ENCODE measurements at places on chromosomes 2 and 18.

DNA sequence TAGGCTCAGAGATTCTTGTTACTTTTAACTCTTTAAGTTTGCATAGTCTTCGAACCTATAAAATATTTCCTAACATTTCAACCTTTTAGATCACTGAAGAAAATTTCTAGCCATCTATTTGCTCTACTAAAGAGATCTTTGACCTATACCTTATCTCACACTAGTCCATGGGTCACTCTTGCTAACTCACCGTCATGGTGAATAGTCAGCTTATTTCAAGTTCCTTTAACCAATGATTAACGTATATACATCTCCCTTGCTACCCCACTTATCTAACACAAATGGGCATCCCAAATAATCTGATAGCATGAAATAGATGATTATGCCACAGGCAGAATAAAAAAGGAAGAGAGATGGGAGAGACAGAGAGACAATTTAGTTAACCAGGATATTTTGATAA is 303.1 kb downstream of the GPD2 start:
- no peak for DNase-seq

GRCh38 chr18:50374220-50374752 is 560 bp upstream of the SKA1 start:
- no peak for DNase-seq

- DNase-seq: no peak
Measured at GRCh38 chr2:68709421-68709911, 25.1 kb upstream of the ARHGAP25 start.

- no peak for DNase-seq
Measured at GRCh38 chr18:9104244-9104901, 1.9 kb downstream of the NDUFV2 start.

- DNase-seq: no peak
Measured at GRCh38 chr18:22186484-22186971, 17.1 kb downstream of the GATA6 start.

DNA sequence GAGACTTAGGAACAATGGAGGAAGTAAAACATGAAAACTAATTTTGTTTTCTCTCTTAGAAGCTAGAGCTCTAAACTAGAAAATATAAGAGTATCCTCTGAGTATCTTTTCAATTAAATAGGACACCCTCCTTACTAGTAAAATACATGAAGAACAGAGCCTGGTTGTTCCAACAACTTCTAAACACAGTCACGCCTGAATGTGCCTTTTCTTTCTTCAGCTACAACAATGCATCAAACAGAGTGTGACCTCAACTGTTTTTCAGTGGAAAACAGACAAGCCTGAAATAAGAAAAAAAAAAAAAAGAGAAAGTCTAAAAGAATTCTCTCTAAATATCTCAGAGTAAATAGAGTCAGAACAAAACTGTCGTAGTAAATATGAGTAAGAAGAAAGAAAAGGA is 928.8 kb downstream of the CNTNAP5 start:
- DNase-seq: no peak

DNA sequence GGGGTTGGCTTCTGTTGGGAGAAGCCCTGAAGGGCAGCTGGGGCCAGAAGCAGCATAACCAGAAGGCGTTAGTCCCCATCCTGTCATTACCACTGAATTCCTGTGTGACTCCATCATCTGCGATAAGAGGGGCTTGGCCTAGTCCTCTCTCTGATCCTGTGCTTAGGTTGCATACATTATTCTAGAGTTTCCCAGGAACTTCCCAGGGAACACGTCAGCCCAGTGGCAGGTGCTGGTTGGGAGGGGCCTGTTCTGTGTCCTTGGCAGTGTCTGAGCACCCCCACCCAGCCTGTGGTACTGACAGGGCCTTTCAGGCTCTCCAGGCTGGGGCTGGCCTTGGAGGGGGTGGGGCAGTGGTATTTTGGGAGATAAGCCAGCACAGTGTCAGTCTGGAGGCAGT is 4.5 kb upstream of the TOGARAM2 start:
- DNase-seq: no peak

DNA sequence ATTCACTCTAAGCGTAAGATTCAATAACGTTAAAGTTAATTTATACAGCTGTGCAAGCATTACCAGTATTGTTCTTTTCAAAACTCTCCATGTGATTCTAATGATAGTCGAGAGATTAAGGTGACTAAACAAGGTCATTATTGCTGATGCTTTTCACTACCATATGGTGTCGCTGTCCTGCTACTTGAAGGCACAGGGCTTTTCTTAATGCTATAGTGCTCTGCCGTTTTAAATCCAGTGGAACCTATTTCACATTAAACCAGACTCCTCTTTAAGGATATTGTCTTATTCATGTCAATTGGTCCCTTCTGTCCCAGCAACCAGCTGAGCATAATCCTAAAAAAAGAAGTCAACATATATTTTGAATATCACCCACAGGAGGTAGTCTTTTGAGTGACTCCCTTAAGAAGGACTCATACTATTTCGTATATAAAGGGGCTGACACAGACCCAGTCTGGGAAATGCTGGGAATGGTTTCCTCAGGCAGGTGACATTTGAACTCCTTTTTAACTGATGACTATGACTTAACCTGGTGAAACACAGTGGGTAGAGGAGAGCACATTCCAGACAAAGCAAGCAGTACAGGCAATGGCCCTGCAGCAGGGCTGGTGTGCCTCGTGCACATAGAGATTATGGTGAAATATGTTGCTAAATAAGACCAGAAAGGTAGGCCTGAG is 53.9 kb upstream of the CYTIP start:
- no peak for DNase-seq

- no peak for DNase-seq
Measured at GRCh38 chr2:26850505-26850904, 2.6 kb downstream of the DPYSL5 start.

DNA sequence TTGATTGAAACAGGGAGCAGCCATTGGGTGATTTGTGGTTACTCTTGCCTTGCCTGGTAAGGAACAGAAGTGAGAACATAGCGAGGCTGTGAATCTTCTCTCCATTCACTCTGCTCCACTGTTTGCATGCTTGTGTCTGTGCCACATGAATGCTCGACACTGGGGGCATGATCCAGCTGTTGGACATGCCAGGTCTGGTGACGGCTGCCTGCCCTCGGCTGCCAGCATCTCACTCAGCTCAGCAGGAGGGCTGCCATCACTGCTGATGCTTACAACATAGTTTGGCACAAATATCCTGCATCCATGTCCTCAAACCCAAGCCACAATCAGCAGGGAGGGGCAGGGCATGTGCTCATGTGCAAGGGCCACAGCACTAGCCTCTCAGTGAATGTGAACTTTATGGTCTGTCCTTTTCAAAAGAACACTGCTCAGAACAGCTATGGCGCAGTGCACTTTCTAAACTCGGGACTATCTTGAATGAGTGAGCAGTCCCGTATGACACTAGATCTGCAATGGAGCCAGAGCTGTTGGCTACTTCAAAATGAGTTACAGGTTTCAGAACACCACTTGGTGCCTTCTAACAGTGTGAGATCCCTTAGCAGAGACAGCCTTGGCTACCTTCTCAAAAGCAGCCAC is 126.3 kb downstream of the NRP2 start:
- DNase-seq: no peak

- DNase-seq: no peak
Measured at GRCh38 chr2:26558271-26559043, 80.5 kb upstream of the OTOF start.

DNA sequence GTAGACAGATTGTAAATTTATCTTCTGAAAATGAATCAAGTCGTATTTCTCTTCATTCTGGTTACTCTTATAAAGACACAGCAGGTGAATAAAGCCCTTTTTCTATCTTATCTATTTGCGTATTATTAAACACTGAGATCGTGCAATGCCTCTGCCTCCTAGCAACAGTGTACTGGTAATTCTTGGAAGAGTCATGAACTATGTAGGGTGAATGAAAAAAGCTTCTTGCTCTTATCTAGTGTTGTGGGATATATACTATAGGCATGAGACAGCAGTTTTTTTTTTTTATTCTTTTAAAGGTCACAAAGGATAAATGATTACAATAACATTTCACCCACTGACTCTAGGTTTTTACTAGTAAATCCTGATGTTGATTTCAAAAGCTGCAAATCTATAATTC is 324.2 kb downstream of the PDE11A start:
- DNase-seq: no peak

DNA sequence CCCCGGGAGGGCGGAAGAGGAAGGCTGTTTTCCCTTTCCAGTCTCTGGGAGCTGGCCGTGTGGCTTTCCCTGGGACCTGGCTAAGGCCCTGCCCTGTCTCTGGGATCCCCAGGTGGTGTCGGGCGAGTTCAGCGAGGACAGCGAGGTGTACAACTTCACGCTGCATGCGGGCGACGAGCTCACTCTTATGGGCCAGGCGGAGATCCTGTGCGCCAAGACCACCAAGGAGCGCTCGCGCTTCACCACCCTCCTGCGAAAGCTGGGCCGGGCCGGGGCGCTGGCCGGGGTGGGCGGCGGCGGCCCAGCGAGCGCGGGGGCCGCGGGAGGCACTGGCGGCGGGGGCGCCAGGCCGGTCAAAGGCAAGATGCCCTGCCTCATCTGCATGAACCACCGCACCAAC is 11.2 kb downstream of the GAREM2 start:
- DNase-seq: no peak

DNA sequence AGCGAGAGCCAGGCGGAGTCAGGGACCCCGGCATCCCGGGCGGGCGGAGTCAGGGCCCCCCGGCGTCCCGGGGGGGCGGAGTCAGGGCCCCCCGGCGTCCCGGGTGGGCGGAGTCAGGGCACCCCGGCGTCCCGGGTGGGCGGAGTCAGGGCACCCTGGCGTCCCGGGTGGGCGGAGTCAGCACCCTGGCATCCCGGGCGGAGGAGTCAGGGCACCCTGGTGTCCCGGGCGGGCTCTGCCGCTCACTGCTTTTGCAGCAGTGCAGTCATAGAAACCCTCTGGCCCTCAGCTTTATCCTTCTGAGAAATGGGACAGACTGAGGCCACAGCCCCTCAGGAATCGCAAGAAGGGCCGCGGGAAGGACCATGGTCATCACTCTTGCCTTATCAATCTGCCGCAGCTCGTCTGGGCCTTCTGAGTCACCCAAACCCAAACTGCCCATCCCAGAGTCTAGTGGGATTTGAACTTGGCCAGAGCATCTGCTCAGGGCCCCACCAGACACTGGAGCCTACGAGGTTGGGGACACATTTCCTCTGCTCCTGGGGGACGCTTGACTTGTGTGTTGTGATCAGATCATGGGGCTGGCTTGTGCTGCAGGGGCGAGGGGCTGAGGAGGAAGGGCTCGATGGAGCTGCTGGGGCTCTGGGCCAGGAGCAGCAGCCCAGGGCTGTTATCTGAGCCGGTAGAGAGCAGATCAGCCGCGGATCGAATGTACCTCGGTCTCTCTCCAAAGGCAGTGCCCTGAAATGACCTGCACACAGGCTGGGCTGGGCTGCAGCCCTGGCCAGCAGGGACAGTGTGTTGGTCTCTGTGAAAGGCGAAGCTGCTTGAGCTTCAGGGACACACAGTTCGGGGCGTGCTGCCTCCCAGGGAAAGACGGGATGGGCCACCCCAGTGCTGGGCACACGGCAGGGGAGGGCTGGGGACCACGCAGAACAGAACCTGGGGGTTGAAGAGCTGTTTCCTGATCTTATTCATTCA is 290.1 kb upstream of the HDAC4 start:
- no peak for DNase-seq

- no peak for DNase-seq
Measured at GRCh38 chr18:24936691-24937090, 415.3 kb downstream of the ZNF521 start.

DNA sequence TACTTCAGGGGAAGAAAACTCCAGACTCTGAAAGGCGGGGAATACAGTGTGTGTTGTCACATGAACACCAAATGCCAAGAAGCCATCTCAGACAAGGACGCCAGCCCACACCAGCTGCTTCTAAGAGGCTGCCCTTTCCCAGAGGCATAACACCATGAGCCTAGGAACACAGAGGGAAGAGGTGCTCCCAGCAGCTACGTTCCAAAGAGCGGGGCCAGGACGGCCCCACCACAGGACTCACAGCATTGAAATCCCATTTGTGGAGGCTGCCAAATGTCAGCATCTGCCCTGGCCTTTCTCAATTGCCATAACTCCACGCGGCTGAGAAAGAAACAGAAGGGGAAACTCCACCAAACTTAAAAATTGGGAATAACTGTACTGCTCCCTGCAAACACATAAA is 20.1 kb upstream of the ID2 start:
- DNase-seq: no peak

DNA sequence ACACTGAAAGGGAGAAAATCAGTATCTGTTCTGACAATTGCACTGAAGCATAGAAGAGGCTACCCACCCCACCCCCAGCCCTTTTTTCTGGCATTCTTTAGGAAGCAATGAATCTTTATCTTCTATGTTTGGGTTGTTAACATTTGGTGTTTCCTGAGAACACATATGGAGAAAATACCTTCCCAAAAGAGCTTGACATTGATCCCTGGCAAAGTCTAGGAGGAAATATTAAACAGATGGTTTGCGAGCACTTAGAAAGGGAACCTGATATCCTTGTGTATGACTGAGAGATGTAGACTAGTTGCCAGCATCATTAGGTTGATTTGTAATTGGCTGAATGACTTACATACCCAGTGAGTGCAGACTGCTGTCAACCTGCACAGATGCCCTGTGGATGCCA is 42.9 kb downstream of the DOK1 start:
- no peak for DNase-seq
